ENCODE measurements at places on chromosomes 7 and 10.

GRCh38 chr10:69367469-69367868, 49.2 kb downstream of the TACR2 start:
- DNase-seq, result no peak

GRCh38 chr7:70285187-70285586, 686.9 kb downstream of the AUTS2 start:
- peak; percentile 78 for DNase-seq

DNA sequence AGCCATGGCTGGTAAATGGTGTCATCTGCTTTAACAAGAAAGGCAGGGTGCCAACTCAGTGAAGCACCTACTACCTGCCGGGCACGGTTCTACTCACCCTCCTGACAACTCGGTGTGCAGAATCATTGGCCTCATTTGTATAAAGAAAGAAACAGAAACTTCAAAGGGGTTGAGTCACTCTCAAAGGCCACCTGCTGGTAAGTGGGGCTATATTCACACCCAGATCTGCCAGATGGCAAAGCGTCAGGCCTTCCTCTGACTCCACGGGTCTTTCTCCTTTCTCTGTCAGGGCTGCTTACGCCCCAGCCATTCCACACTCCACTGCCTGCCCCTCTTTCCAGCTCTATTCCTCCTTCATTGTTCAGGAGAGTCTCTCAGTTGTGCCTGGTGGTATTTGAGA, 309.2 kb downstream of the GFRA1 start:
- no peak for DNase-seq

DNA sequence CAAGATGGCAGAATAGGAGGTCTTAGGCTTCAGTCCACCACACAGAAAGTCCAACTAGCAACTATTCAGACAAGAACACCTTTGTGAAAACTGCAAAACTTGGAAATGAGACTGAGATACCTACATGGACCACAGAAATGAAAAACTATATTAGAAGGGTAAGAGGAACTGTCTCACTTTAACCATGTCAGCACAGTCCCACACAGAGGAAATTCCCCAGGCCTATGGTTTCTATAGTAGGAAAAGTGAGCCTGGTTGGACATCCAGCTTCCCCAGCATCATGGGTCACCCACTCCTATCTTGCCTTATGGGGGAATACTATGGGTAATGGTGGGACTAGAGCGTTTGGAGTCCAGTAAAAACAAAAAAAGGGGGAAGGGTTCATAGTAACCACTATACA, 38.8 kb upstream of the CDK6 start:
- no peak for DNase-seq

- no peak for DNase-seq
These were observed 1.3 kb upstream of the TM9SF3 start for GRCh38 chr10:96588060-96588554.

- DNase-seq, result no peak
These were observed 24.4 kb upstream of the PPIF start for GRCh38 chr10:79322616-79323543.

GRCh38 chr7:151664268-151664667, 144.6 kb upstream of the RHEB start:
- no peak for DNase-seq

GRCh38 chr10:132564690-132565089, 27.1 kb downstream of the INPP5A start:
- no peak for DNase-seq
